Activated naive CD4-positive, alpha-beta T cell treated with anti-CD3 and anti-CD28 coated beads, Interleukin-2, amount 50 U/mL, for 72 hours (primary cell): ENCODE measurements at places on chromosomes 6 and 20. TPM values are rescaled to one million over a fixed set of nuclear protein-coding genes. Genes with fewer than 3 reads are reported as not detected.

The AVP gene
- 0.45 TPM for total RNA-seq

The CPXM1 gene
- 3.5 TPM for total RNA-seq

The OTOR gene
- not detected for total RNA-seq

The CST2 gene
- not detected for total RNA-seq

The GTSF1L gene
- not detected for total RNA-seq

The TSBP1 gene
- total RNA-seq, result not detected

The C6orf58 gene
- total RNA-seq, result not detected

The FOXF2 gene
- total RNA-seq, result not detected

The HLA-DPA1 gene
- 45.8 TPM for total RNA-seq

The PRICKLE4 gene
- total RNA-seq, result 0.60 TPM

The SNAP91 gene
- not detected for total RNA-seq

GRCh38 chr6:130888246-130888645 lies 61.0 kb downstream of the SMLR1 start:
- DNase-seq, result no peak

DNA sequence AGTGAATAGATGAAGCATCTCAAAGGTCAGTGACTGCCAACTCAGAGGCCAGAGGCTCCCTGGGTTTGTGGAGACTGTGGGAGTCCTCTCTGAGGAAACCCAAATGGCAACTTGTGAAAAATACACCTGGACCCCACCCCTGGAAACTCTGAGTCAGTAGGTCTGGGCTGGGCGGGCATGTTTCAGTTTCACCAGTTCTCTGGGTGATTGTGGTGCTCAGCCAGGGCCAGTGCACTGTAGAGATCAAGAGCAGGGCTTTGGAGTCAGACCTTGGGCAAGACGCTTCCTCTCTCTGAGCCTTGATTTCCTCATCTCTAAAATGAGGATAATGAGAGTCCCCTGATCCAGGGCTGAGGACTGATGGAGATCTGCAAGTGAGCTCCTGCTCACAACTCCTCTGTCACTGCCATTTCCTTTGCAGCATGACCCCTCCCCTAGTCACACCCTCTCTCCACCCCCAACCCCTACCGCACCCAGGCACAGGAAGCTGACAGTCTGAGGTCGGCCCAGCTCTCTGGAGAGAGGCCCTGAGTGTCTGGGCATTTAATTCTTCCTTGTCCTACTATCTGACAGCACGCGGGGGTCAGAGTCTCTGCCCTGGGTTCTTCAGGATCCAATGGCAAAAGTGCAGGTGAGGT lies 5.1 kb downstream of the DEF6 start:
- peak; percentile 85 for DNase-seq

DNA sequence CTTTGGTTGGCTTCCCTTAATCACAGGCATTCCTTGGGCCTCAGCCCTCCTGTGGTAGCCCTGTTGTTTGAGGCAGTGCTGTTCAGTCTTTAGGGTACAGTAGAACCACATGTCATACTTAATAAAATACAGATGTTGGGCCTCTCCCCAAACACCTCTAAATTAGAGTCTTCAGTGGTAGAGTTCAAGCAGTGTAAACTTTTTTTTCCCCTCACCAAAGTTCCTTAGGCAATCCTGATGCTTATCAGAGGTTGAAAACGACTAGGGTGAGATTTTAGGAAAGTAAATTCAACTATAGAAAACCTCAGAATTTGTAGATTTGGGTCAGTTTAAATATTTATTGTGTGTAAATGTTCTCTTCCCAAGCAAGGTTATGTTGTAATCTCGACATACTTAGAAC lies 44.6 kb downstream of the BLTP3A start:
- no peak for DNase-seq

DNA sequence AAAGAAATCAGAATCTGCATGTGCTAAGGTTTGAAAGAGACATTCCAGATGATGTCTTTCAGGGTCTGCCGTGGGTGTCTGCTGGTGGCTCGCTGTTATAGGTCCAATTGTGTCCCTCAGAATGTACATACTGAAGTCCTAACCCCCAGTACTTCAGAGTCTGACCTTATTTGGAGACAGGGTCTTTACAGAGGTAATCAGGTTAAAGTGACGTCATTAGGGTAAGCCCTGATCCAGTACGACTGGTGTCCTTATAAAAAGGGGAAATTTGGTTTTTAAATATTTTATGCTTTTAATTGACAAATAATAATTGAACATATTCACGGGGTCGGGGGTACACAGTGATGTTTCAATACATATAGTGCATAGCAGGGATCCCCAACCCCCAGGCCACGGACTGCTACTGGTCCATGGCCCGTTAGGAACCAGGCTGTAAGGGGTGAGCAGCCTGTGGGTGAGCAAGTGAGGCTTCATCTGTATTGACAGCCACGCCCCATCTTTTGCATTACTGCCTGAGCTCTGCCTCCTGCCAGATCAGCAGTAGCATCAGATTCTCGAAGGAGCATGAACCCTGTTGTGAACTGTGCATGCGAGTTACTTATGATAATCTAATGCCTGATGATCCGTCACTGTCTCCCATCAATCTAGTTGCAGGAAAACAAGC lies 33.2 kb upstream of the SLC22A23 start:
- DNase-seq, result no peak

GRCh38 chr20:4130404-4131189 lies 115.2 kb upstream of the RNF24 start:
- DNase-seq, result peak; percentile 38

DNA sequence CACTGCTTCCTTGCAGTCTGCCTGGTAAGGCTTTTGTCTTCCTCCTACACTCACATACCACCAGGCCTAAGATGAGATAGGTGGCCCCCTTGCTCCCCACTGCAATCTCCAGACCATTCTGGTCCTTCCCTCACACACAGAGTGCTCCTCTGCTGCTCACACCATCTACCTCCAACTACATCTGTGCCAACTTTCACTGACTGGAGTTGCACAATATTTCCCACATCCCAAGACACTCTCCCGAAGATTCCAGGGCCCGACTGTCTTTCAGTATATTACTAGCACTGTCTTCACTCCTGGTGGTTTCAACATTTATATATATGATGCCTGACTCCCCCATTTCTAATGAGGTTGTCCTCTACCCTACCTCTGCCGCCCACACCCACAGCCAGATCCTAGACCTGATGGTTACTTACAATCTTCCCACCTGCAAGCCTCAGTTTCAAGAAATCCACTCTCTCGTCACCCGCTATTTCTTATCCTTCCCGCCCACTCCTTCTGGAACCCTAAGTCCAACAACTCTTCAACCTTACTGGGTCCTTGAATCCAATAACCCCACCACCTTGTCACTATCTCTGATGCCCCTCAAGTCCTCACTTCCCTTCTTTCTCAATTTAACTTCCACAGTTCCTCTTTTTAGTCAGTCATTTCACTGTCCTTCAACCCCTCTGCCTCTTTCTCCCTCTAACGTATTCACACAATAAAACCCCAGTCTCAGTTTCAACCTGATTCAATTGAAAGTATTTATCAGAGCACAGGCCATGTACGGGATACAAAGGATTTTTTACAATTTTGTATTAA lies 21.6 kb downstream of the RALGAPA2 start:
- DNase-seq, result no peak

- DNase-seq, result no peak
Observed at GRCh38 chr6:151443911-151444621, 7.9 kb downstream of the RMND1 start.

DNA sequence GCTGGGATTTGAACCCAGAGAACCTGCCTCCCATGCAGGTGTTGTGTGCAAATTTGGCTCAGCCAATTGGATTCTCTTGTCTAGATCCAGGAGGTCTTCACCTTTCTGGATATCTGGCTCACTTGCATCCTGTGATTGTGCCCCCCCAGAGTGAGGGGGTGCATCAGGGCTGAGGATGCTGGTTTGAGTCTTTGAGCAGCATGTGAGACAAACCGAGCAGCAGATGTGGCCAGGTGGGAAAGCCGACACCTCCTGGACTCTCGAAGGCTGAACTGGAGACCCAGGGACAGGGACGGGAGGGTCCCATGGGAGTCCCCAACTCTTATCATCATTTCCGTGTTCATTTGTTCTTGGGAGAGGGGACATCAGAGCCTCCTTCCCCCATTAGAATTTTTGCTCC lies 30.6 kb upstream of the SULF2 start:
- no peak for DNase-seq

DNA sequence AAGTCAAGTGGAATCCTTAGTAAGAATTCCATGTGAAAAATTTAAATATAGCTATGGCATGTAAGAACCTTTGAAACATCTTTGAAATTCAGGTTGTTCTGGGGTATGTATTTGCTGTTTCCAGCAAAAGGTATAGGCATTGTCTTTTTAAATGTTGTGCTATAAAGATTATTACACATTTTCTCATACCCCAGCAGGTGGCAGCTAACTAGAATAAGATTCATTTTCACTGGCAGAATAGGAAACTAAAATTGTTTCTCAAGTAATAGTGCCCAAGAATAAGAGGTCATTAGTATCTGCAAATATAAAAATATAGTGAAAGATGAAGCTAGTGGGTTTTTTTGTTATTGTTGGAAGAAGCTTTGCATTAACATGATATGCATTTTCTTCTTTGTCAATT lies 1.8 kb downstream of the GRIK2 start:
- no peak for DNase-seq

DNA sequence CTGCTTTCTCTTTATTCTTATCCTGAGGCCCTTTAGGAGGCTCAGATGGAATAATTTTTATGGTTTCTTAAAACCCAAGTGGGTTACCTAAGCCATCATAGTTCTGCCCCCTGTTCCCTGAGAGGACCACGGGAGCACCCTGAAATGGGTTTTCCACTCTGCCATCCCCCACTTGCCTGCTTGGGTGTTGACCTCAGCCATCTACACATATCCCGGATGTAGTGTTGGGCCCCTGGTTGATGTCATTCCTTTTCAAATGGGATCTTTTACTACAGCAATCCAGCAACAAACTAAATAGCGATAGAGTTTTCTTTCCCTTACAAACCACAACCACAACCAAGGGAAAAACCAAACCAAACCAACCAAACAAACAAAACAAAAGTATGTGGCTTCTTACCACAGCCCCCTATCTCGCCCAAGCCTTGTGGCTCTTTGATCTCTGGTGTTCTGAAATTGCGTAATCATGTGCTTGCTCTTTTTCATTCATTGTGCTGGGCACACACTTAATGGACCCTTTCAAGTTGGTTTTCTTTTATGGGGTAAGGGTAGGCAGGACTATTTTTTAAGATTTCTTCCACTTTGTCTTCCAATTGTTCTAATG lies 154.9 kb downstream of the ESR1 start:
- peak; percentile 10 for DNase-seq

DNA sequence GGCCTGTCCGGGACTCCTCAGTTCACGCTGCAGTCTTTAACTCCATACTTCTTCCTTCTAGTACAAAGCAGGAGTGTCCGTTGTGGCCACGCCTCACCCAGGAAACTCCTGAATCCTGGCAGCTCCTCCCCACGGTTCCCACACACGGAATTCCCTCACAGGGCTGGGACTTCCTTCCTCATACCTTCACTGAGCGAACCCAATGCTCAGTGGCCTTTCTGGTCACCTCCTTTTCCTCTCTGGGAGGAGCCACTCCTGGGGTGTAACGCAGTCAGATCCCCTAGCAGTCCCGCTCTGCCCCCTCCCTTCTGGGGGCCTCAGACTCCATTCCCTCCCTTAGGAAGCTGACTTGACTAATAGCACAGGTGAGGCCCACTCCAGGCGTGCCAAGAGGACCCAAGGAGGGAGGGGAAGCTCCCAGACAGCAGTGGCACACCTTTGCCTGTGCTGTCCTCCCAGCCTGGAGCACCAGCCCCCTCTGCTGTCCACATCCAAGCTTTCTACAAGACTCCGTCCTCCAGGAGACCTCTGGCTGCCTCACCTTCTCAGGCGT lies at the start of gene SLC52A3:
Gene SLC52A3, minus strand, starts transcription at position 75 of the 553 bp plus-strand sequence. CDS start 2,726 bp downstream, outside the sequence.
- no peak for DNase-seq

DNA sequence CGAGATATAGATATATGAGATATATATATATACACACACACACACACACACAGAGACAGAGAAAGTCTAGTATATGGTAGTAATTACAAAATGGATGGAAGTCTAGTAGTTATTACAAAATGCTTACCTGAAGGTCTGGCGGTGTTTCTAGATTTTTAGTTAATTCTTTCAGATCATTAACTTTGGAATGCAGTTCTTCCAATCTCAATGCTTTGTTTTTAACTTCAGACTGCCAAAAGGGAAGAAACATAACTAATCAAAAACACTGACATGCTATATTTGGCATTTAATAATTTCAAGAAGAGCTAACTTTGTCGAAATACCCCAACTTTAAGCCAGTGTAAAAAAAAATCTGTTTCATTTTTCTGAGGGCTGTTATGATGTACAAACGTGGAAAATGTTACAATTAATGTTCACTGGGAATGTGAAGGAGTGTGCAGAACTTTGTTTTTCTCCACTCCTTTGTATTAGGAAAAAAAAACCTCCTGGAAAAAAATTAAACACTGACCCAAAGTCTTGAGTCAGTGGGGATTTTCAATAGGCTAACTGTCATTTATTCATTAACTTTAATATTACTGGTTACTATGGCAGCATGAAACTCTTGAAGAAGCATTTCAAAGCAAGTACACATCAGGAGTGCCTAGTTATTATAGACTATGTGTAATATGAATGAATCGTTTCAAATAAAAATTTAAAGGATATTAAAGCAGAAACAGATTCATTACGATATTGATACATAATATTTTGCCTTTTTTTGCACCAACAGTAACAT lies 232.9 kb downstream of the SYNE1 start:
- no peak for DNase-seq

DNA sequence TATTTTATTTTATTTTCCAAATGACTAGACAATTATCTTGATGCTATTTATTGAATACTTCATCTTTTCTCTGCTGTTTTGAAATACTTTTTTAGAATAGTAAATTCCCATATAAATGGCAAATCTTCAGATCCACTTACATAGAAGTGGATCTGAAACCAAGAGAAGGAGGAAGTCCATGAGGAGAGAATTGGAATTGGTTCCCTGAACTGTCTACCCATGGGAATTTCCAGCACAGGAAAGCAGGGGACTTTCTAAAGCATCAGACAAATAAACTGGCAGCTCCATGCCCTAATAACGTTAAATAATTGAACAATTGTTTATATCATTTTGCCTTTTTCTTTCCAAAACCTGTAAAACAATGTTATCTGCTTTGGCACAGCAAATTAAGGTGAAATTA lies 47.1 kb upstream of the PNRC1 start:
- DNase-seq, result no peak

- DNase-seq, result peak; percentile 42
Observed at GRCh38 chr20:32585011-32585585, at the start of gene NOL4L. Gene NOL4L (minus strand): TSS chr20:32585333. CDS start chr20:32584890, 443 bp downstream.

- DNase-seq, result no peak
Observed at GRCh38 chr6:113908801-113909200, 51.7 kb downstream of the MARCKS start.

DNA sequence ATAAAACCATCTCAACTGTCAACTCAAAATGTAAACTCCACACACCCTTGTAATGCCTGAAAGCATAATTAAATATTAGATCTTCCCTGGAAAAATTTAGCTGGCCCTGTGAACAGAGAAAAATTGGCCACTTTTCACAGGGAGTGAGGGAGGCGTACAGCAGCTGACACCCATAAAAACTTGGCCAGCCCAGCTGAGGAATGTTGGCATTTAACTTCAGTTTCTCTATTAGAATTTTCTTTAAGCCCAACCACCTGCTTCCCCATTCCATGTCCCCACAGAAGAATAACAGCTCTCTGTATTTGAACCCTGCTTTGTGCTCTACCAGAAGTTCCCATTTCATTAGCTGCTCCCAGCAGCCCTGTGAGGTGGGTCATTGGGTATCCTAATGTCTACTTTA lies 41.0 kb downstream of the PKHD1 start:
- DNase-seq, result no peak

GRCh38 chr20:54678253-54678652 lies 202.9 kb downstream of the DOK5 start:
- no peak for DNase-seq

- DNase-seq, result no peak
Observed at GRCh38 chr20:45866454-45866853, 9.0 kb downstream of the ZSWIM3 start.

- DNase-seq, result no peak
Observed at GRCh38 chr6:51553246-51554015, 534.0 kb downstream of the PKHD1 start.
